ENCODE measurements at places on chromosomes 4 and X.

GRCh38 chr4:130368668-130369067 lies 1272.7 kb downstream of the C4orf33 start:
- no peak for DNase-seq

GRCh38 chr4:115883847-115884246 lies 770.4 kb upstream of the NDST4 start:
- DNase-seq = no peak

- DNase-seq = no peak
Observed at GRCh38 chrX:39536211-39536610, 561.5 kb downstream of the BCOR start.

GRCh38 chr4:116664198-116664597 lies 421.2 kb downstream of the TRAM1L1 start:
- DNase-seq = no peak

DNA sequence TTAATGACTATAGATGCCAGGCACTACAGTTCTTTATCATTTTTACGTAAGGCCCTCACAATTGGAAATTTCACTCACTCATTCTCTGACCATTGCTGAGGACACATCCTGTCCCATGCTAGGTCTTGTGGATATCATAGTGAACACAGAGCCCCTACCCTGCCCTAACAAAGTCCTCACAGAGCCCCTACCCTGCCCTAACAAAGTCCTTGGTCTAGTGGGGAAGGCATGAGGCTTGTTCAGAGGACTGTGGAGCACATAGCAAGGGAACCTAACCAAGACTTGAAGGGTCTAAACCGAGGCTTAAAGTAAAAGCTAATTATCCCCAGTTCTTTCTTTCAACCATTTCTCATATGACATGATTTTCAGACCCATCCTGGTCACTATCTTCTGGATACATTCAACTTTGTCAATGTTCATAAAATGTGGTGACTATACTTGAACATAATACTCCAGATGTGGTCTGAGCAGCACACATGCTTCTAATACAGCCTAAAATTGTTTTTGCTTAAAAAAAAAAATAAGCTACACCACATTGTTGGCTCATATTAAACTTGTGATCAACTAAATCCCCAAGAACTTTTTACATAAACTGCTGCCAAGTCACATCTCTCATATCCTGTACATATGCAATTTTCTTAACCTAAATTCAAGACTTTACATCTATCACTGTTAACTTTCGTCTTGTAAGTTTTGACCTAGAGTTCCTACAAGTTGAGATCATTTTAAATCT lies 77.0 kb downstream of the GPC3 start:
- no peak for DNase-seq

GRCh38 chrX:105872941-105873340 lies 50.6 kb downstream of the NRK start:
- DNase-seq = no peak

- no peak for DNase-seq
Observed at GRCh38 chrX:21946925-21947641, 6.6 kb downstream of the SMS start.

Measured in CD14-positive monocyte (primary cell).